ENCODE measurements at places on chromosomes 3 and 15. TPM values are rescaled to one million over a fixed set of nuclear protein-coding genes. Genes with fewer than 3 reads are reported as not detected.

- no peak for DNase-seq
These were observed 526.9 kb downstream of the PYDC2 start for GRCh38 chr3:191987831-191988350.

DNA sequence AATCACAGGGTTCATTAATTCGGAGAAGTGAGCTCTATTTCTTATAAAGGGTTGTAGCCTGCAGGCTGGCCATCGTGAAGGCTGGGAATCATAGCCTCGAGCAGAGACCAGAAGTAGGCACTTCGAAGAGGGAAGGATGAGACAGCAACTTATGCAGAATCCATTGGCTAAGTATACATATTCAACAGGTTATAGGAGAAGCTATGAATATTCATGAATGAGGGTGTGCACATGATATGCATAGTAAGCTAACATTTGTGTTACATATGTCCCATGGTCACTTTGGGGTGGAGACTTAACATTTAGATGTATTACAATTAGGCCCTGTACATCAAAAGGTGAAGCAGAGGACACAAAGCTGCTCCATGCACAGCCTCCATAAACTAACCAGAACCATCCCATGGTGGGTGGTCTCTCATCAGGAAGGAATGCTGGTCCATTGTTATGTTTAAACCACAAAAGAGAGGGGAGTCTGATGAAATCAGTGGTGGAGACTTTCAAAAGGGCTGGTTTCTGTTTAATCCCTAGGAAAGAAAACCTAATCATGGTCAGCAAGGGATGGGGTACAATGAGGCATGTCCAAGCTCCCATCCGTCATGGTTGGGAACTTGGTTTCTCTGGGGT is 80.8 kb upstream of the FHIT start:
- no peak for DNase-seq

DNA sequence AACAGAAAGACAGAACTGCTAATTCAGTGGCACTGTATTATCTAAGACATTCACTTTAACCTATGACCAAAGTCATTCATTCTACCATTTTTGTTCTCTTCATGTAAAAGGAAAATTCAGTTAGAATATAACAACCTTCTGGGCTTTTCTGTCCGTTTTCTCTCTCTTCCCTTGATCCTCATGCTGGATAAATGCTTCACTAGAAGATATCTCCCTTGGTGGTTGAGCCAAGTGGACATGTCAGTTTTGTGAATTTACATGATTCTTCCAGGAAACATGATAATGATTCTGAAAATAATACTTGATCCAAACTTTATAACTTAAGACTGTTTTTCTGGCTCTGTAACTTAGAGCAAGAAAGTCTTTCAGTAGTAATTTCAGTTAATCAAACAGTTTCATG is 1012.2 kb downstream of the SQOR start:
- no peak for DNase-seq

GRCh38 chr15:45549541-45550220 is 27.1 kb upstream of the SLC30A4 start:
- no peak for DNase-seq

DNA sequence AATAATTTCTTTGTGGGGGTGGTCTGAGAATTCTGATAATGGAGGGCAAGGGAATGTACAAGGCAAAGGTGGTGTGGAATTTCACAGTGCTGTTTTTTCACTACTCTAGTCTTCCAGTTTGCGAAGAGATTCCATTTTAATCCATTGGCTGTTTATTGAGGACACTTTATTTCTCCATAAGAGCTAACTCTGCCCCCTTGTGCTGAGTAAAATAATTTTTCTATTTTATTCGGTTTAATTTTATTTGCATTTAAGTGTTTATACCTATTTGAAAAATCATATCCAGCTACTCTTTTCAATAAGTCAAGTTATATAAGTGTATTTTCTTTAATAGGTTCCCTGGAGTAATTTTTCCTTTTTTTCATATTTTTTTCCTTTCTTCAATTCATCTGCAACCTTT is 840.1 kb downstream of the TUSC7 start:
- DNase-seq: no peak

DNA sequence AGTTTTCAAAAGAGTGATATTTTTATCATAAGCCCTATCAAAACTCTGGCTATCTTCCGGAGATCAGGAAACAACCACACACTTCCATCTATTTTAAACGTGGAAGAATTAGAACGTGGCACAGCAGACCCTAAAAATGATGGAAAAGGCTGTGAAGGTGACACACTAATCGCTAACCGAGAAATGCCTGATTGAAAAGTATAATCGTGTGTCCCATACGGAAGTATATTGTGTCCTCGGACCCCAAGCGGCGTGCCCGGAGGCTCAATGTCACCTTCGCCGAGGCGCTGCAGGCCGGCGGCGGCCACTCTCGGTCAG is 642 bp downstream of the COX5A start:
- DNase-seq: no peak

DNA sequence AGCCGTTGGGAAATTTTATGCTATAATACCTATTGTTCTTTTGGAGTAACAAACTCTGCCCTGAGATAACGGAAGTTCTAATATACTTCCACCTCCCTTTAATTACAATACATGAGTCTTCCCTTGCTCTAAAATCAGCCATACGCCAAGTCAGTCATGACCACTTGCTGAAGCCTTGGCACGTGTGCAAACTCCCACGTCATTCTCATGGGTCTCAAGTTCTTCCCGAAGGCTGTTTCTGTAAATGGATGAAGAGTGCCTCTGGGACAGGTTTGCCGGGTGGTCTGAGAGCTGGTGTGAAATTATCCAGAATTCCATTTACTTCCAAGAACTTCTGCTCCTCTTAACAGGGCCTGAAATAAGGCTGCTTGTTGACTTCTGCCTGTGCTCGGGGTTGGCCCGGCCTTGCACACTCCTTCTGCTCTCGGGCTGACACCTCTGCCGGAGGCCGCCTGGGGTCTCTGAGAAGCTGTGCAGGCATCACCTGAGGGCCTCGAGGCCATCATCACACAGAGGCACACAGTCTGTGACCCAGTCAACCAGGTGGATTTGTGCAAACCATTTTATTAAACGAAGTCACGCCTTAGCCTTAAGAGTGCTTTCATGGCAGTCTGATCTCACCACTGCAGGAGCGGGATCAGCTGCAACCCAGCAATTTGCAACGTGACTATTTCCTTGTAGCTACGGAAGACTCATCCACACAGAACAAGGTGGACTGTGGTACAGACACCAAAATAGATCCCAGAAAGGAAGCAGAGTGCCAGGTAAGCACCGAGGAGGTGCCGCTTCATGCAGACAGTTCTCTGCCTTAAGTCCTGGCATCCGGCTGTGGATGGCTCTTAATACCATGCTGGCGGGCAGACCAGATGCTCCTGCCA is 120.1 kb downstream of the ADAMTS17 start:
- no peak for DNase-seq

DNA sequence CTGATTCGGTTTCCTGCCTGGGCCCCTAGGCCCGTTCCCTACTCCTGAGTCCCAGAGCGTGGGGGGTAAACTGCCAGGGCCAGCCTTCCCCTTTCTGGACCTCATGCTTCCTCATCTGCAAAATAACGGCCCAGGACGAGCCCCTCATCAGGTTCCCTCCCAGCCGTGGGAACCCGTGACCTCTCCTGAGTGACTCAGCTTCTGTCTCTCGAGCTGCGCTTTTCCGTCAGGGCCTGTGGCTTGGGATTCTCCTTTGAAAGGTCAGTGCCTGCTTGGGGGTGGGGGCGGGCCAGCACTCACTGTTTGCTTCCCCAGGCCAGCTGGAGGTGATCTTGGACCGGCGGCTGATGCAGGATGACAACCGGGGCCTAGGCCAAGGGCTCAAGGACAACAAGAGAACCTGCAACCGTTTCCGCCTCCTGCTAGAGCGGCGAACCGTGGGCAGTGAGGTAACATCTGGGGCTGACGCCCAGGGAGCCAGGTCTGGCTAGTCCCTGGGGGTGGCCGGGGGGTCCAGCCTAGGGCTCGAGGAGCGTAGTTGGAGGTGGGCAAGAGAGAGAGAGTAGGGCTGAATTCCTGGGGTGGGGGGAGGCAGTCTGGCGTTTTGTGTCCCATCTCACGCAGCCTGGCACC is 12.8 kb downstream of the MAN2A2 start:
- no peak for DNase-seq

- no peak for DNase-seq
These were observed 28.9 kb upstream of the GP9 start for GRCh38 chr3:129031476-129032215.

GRCh38 chr3:197794115-197794514 is 3.1 kb downstream of the LRCH3 start:
- DNase-seq: no peak

DNA sequence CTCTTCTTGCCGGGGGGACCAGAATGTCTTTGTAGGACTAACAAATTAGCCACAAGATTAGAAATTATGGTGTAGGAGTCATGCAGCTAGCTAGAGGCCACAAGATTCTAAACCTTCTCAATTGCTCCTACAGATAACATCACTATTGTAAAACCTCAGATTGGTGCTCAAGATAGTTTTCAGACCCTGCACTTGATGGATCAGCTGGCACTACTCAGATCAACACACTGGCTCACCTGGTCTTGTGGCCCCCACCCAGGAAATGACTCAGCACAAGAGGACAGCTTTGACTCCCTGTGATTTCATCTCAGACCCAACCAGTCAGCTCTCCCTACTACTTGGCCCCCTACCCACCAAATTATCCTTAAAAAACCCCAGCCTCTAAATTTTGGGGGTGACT is 124.1 kb upstream of the RASGRP1 start:
- DNase-seq: no peak

DNA sequence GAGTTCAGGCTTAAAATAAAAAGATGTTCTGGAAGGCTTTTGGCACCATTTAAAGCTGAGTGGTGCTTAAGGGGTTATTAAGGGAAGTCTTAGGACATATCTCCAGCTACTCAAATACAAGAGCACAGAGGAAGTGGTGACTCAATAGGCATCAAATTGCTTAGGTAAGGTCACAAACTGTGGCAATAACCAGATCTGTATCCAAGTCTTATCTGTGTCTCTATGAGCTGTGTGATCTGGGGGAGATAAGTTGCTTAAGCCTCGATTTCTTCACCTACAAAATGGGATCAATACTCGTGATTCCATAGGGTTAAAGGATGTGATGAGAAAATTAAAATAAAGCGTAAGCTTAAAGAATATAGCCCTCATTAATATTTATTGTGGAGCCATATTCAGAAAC is 7.6 kb downstream of the HDC start:
- DNase-seq: no peak

- peak; percentile 24 for DNase-seq
These were observed 725 bp downstream of the CHL1 start for GRCh38 chr3:197149-197827.

- DNase-seq: peak; percentile 31
These were observed 123.5 kb downstream of the RPLP1 start for GRCh38 chr15:69576035-69576526.

- no peak for DNase-seq
These were observed 120.8 kb upstream of the PHLDB2 start for GRCh38 chr3:111738238-111738637.

- no peak for DNase-seq
These were observed 56.2 kb upstream of the GLCE start for GRCh38 chr15:69104050-69104750.

DNA sequence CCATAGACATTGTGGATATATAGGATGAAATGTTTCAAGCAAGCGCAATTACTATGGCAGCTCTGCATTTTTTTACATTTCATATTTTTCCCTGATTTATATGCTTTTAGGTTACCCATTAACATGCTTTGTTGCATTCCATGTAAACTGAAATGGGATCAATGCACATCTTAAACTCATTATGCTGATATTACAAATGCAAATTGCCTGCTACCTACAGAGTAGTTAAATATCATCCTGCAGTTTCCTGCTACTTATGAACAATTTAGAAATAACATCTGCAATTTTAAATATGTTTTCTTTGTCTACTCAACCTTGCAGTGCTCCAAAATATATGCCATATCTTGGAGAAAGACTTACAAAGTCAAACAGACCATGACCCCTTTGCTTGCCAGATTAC is 526.9 kb upstream of the NECTIN3 start:
- DNase-seq: no peak

DNA sequence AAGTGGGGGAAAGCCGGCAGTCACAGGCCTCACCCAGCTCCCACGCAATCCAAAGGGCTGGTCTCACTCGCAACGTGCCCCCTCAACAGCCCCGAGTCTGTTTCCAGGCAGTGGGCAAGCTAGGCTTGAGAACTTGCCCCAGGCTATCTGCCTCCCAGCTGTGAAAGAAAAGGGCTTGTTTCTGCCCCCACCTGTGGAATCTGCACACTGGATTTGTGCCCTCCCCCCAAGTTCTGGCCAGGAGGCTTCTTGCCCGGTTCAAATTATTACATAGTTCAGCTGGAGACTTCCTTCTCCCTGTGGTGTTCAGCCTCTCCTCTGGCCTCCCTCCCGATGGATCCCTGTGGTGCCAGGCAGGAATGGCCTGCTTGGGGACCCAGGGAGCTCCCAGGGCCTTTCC is 283.9 kb upstream of the LYSMD4 start:
- DNase-seq: no peak

DNA sequence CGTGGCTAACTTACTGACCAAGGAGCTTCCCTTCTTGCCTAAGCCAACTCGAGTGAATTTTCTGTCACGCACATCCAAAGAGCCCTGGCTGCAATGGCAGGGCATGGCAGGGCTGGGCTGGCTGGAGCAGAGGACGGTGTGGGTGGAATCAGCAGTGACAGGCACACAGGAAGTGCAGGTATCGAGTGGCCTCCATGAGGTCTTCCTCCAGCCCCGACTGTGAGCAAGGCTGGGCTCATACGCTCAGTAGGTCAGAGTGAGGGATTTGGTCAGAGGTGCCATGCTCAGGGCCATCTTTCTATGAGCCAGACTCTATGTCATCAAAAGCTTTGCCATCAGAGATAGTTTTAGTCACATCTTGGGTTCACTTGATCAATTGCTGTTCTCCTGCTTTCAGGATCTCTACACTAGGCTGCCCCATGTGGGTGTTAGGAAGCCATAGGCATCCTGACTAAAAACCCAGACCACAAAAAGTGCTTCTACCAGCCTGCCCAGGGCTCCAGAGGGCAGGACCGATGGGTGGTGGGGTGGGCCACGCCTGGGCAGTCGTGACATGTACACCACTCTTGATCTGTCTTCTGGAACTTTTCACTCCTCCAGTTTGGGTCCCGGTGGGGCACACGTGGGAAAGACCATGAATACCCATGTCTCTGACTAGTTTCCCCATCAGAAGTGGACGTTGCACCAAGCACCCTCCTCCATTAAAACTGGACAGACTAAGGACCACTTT is 22.6 kb upstream of the COMMD4 start:
- DNase-seq: no peak

Gene GRIP2
- total RNA-seq: 1.6 TPM

Gene RTP1
- not detected for total RNA-seq

Gene DISP2
- 0.19 TPM for total RNA-seq

Gene ARNT2
- total RNA-seq: 3.6 TPM

Gene CLCN2
- 2.5 TPM for total RNA-seq

Gene KAT2B
- total RNA-seq: 35.9 TPM

All from omental fat pad (tissue), 4 donors.